ENCODE measurements at places on chromosomes 16 and 17.

GRCh38 chr17:28938552-28938951 is 12.8 kb downstream of the PHF12 start:
- DNase-seq = peak; percentile 52

DNA sequence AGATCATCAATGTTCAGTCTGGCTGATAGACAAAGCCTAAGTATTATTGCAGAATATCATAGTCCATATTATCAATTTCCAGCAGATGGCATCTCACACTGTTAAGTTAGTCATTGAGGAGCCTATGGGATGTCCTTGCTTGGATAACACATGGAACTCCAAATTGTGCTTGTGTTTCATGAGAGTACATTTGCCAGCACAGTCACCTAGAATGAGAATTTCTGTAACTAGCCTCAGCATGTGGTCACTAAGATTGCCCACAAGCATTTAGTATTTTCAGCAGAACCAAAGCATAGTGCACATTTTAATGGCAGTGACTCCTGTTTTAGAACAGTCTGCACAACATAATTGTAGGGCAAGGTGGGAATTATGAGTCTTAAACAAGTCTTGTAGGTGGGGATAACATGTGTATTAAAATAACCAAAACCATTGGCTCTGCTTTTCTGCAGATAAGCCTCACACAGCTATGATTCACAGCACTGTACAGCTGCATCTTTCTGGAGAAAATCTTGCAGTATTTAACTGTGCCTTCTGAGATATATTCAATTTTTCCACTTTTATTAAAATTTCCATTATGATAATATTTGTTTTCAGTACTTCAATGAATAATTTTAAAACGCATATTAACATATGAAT is 882.8 kb upstream of the SOX9 start:
- no peak for DNase-seq

GRCh38 chr17:50234581-50234980 is 33.1 kb upstream of the COL1A1 start:
- DNase-seq = no peak

DNA sequence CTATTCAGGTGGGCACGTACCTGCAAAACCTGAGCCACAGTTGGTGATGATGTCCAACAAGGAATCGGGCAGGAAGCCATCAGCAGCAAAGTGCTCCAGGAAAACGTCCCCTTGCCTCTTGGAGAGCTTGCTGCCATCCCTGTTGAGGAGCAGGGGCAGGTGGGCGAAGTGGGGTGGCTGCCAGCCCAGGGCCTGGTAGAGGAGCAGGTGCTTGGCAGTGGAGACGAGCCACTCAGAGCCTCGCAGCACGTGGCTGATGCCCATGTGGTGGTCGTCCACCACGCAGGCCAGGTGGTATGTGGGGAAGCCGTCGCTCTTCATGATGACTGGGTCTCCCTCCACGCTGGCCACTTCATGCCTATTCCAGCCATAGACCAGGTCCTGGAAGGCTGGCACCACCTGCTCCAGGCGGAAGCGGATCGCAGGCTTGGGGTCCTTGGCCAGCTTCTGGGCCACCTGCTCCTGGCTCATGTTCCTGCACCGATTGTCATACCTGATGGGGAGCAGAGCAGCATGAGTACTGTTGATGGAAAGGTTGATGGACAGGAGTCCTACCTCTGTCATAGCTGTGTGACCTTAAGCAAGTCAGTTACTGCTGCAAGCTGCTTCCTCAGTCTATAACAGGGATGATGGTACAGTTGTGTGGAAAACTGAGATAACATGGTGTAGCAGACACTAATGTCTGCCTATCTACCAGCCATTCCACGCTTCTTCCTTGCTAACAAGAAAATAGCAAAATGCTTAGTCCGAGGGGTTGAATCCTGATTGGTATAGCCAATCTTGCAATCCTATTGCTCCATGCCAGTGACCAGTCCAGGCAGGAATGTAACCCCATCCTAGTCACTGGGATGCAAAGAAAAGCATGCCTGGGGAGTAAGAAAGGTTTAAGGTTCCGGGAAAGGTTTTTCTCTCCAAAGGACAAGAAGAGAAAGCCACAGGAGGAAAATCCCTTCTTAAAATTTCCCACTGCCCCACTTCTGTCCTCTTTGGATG is 22.0 kb downstream of the EARS2 start:
- DNase-seq = no peak

DNA sequence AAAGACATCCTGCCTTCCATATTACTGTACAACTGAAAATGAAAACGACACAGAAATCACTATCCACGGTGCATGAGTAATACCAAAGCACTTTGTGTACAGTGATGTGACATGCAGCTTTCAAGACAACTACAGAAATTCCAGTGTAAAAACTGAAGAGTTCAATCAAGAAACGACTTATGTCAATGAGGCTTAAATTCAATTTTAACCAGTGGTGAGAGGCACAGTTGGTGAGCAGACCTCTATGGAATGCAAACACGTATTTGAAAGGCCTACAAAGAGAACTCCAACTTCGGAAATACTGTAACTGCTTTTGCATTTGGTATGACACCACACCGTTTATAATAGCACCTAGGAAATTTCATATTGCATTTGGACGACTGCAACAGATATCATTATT is 87.6 kb downstream of the USP31 start:
- DNase-seq = no peak

DNA sequence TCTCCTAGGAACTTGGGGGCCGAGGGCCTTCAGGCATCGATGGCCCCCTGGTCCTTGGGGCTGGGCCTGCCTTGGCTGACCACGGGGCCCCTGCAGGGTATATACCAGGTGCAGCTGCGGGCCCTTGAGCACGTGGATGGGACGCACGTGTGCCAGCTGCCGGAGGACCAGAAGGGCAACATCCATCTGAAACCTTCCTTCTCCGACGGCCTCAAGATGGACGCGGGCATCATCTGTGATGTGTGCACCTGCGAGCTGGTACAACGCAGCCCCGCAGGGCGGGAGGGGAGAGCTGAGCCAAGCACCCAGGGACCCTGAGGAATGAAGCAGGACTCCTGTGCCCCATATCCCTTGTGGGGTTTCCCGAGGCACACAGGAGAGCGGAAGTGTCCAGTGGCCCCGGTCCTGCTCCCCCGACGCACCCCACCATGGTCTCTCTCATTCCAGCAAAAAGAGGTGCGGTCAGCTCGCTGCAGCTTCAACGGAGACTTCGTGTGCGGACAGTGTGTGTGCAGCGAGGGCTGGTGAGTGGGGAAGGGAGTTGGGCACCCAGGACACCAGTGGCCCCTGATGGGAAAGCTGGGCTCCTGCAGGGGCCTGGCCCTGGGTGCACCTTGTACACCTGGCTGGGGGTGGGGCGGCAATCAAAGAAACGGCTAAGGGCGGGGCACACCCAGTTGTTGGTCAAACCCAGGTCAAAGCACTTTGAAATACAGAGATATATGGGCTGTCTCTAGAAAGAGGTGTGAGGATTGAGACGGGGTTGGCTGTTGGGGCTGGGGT is 10.6 kb downstream of the ITGB4 start:
- no peak for DNase-seq

GRCh38 chr16:25097276-25097975 is 14.1 kb upstream of the LCMT1 start:
- no peak for DNase-seq

- no peak for DNase-seq
Observed at GRCh38 chr17:16191604-16192003, 23.7 kb downstream of the NCOR1 start.
